ENCODE measurements at places on chromosomes 5 and 9.

GRCh38 chr5:44719856-44720255 lies 88.9 kb upstream of the MRPS30 start:
- H3K27ac ChIP-seq = no peak overlapping the region
- H3K36me3 ChIP-seq = no peaks in the 10 kb centered on the region
- no peaks in the 10 kb centered on the region for H3K4me1 ChIP-seq
- H3K4me3 ChIP-seq = no peak overlapping the region
- no peaks in the 10 kb centered on the region for H3K27me3 ChIP-seq

DNA sequence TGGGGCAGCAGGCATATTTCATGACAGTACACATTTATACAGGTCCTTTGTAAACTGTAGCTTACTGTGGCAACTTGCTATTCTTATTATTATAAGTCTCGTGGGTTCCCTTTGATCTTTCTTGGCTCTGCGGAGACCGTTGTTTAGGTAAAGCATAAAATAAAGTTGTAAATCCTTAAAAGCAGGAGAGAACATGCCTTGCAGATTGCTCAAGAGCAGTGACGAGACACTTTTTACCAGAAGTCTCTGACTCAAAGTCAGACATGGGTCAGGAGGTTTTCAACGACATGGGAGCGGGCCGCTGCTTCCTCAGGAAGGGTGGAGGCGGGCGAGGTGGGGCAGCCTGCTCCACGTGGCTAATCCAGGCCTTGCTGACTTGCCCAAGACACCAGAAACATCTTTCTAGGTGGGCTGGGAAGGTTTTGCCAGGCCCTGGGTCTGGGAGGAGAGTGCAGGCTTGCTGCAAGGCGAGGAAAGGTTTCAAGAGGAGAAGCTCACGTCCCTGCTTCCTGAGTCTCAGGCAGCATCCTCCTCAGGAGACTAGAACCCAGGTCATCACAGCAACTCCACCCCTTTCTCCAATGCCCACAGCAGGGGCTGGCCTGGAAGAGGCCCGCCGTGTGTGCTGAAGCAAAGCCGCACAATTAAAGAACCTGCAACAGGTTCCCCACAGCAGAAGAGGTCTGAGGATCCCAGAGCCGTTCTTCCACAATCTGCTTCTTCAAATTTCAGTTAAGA lies 6.5 kb downstream of the TBC1D2 start:
- peaks cover 9% of the 10 kb centered on the region for H3K4me1 ChIP-seq
- no peak for DNase-seq
- peak overlapping the region; percentile 39 for H3K27ac ChIP-seq
- no peak overlapping the region for H3K4me3 ChIP-seq
- peaks cover 6% of the 10 kb centered on the region for H3K36me3 ChIP-seq

- H3K36me3 ChIP-seq = no peaks in the 10 kb centered on the region
- H3K27ac ChIP-seq = no peak overlapping the region
- no peak for DNase-seq
These were observed 244.8 kb upstream of the HAPLN1 start for GRCh38 chr5:83965441-83965840.

GRCh38 chr5:88288528-88289197 lies 20.0 kb upstream of the TMEM161B start:
- peaks cover 14% of the 10 kb centered on the region for H3K36me3 ChIP-seq
- no peaks in the 10 kb centered on the region for H3K27me3 ChIP-seq
- no peak for DNase-seq
- H3K4me1 ChIP-seq = no peaks in the 10 kb centered on the region
- H3K27ac ChIP-seq = no peak overlapping the region

Data from stimulated activated naive B cell treated with anti-CD40 and anti-IgM and Interleukin-4, amounts not matched to agents 10 μg/mL and 1 μg/mL and 100 μg/mL, for 72 hours (primary cell).